Naive thymus-derived CD8-positive, alpha-beta T cell (primary cell): ENCODE measurements at places on chromosomes 13 and 19.

GRCh38 chr19:18750295-18750970 is 40.7 kb downstream of the COMP start:
- DNase-seq: no peak

- no peak for DNase-seq
These were observed 2.3 kb downstream of the DDX39A start for GRCh38 chr19:14416817-14417231.

GRCh38 chr13:91323349-91323748 is 24.1 kb upstream of the MIR17HG start:
- DNase-seq: peak; percentile 17

- no peak for DNase-seq
These were observed 13.4 kb upstream of the EEF1AKMT1 start for GRCh38 chr13:20787180-20787579.

- no peak for DNase-seq
These were observed 108.2 kb downstream of the TNFSF13B start for GRCh38 chr13:108377646-108378206.

DNA sequence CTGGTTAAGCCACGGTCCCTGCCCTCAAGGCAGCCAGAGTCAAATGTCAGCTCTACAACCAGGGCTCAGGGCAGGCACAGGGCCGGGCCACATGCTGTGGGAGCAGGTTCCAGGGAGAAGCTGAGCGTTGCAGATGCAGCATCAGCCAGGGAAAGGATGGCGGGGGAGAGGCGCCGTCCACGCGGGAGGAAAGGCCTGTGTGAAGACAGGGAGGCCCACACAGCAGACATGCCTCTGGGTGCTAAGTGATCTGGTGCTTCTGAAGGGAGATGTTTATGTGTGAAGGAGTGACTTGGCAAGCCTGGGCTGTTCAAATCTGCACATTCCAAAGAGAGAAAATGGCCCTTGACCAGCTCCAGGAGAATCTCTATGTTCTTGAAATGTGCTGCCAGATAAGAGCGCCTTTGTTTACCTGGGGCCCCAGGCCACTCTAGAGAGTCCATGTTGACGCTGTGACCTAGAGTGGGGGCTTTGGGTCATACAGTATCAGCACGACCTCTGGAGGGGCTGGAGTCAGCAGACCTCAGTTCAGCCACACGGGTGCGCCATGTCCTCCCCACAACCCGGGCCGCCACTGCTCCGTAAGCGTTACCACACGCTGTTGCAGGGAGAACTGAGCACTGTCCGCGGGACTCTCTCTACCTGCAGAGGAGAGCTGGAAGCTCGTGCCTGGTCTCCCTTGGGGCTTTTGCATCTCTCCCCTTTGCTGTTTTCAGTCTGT is 15.9 kb upstream of the ATF5 start:
- no peak for DNase-seq

GRCh38 chr13:102770435-102770834 is 3.2 kb downstream of the TEX30 start:
- no peak for DNase-seq

- no peak for DNase-seq
These were observed 420.6 kb downstream of the ZNF536 start for GRCh38 chr19:30792561-30793505.

GRCh38 chr13:110517505-110518225 is 43.9 kb downstream of the RAB20 start:
- no peak for DNase-seq

- no peak for DNase-seq
These were observed 720 bp upstream of the HNRNPL start for GRCh38 chr19:38850436-38850975.

- DNase-seq: no peak
These were observed 478 bp downstream of the CLC start for GRCh38 chr19:39737351-39737750.

DNA sequence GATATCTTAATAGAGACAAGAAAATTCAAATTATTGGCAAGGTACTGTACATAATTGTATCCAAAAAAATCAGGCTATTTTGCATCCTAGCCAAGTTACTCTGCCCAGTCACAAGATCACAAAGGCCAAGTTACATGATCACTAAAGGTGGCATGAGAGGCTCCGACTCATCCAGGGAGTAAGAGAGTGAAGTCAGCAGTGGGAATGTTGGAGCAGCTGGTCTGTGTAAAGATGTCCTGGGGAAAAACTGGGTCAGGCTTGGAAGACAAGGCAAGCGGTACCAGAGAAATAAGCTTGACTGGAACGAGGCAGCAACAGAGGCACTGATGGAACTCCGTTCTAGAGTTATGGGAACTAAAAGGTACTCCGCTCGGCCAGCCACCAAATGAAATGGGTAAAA is 50.2 kb upstream of the PSG2 start:
- no peak for DNase-seq

DNA sequence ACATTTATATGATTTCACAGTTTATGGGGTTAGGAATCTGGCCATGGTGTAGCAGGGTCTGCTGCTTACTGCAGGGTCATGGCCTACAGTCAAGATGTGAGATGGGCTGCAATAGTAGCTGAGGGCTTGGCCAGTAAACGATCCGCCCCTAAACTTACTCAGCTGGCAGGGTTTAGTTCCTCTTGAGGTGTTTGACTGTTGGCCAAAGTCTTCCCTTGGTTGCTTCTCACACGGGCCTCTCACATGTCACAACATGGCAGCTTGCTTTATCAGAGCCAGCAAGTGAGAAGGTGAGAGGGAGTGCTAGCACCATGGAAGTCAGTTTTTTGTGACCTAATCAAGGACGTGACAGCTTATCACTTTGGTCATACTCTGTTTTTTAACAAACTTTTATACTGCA is 77.1 kb downstream of the DNAJC3 start:
- DNase-seq: no peak
